Brain (organoid and tissue), 16 donors: ENCODE measurements at places on chromosomes 3 and 15.
A peak's percentile ranks its signal among the peaks of the same experiment; 100 is the strongest.

DNA sequence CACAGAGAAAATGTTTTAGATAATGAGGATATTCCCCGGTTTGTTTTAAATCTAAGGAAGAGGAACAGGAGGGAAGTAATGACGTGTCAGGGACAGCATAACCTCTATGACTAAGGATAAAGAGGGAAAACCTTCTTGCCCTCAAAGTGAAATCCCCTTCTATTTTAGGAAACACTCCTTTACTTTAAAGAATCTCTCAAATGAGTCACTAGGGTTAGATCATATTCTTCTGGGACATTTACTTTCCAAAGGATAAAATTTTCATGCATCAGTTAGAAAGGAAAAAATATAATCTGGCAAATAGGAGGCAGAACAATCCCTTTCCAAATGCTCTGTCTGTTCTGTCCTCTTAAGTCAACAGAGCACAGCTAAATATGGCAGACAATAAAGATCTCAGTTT, 43.2 kb upstream of the UBE2E2 start:
- DNase-seq, result no peak

DNA sequence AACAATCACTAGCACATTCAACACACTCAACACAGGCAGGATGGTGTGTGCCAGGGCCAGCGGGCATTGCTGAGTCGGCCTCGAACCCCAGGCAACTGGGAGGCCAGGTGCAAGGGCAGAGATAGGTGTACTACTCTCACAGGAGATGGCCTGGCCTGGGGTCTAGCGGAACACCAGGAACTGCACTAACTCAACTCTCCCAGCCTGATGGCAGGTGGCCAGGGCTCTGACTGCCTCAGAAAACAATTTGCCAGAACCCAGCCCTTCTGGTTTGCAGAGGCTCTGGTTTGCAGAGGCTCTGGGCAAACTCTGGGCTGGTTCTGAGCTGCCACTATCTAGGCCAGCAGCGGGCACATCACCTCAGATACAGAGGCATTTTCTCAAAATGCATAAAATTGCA, 229.2 kb upstream of the CHRNA7 start:
- peak; percentile 21 for DNase-seq

DNA sequence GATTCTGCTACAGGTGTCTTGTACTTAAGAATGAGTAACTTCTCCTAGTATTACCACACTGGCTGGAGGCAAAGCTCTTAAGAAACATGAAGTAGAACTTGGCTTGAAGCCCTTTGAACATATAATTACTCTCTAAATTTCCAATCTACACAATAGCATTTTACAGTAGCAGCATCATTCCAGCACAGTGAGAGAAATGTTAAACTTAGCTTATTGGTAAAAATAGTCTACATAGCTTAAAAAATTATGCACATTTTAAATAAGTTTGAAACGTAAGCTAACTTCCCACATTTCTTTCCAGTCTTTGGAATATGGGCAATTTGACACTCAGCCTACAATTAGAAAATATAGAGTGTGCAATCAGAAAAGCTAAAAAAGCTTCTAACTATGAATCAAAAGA, 32.8 kb upstream of the TOP2B start:
- no peak for DNase-seq

GRCh38 chr3:14494279-14494972, 45.7 kb downstream of the GRIP2 start:
- no peak for DNase-seq

DNA sequence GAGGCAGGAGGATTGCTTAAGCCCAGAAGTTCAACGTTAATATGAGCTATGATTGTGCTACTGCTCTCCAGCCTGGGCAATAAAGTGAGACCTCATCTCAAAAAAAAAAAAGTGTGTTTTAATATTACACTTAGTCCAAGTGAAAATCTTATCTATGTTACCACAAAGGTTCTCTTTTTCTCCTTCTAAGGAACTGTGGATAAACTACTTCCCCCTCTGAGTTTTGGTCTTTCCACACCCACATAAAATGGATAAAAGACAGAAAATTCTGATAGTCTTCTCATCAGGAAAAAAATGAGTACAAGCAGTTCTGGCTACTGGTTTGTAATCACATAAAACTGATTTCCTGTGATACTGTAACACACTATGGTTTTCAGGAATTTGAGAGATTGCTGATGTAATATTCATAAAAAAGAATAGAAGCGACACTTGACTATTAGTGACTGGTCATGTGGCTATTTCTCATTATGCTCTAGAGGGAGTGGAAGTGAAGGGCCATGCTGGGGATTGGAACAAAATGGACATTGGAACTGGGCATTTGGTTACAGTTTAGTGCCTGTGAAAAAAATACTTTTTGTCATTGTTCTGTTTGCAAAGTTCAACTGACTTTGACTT, 68.2 kb downstream of the RYR3 start:
- no peak for DNase-seq

DNA sequence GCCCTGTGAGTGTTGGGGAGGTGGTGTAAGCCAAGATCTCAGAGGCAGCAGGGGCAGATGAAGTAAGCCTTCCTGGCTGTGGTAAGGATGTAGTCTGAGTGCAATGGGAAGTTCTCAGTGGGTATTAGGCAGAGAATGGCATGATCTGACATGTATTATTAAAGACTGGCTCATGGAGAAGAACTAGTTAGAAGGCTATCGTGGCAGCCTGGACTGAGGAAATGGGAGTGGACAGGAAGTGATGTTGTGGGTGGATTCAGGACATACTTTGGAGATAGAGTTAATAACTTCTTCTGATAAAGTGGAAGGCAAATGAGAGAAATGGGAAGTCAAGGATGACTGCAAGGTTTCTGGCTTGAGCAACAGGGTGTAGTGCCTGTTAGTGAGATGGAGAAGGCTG, 250.9 kb upstream of the CFAP20DC start:
- DNase-seq, result no peak

DNA sequence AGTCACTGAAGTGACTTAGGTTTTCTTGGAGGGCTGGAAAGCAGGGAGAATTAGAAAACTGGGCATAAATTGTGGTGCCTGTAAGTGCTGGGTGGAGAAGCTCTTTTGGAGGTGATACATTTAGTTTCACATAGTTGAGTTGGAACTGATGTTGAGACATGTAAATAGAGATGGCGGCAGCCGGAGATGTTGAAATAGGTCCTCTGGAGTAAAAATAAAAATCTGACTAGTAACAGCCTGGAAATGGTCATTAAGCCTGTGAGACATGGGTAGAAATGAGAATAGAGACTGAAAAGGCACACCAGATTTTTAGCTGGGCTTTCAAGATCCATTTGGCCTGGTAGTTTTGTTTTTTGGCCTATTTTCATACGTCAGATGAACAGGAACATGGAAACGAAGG, 2.9 kb upstream of the NIT2 start:
- no peak for DNase-seq

DNA sequence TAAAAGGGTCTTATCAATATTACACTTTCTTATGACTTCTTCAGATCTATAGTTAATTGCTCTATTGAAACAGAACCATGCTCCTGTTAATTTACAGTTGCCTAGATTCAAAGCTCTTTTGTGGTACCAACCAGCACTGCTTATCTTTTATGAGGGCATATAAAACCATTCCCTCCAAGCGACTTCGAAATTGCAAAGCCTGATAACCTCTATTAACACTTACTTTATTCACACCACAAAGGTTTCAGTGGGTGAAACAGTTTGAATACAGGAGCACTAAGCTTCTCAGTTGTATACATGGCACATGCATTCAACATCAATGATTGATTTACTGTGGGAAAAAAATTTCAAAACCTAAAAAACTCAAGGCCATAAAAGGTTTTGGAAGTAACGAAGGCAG, 74.9 kb upstream of the PPIB start:
- no peak for DNase-seq

DNA sequence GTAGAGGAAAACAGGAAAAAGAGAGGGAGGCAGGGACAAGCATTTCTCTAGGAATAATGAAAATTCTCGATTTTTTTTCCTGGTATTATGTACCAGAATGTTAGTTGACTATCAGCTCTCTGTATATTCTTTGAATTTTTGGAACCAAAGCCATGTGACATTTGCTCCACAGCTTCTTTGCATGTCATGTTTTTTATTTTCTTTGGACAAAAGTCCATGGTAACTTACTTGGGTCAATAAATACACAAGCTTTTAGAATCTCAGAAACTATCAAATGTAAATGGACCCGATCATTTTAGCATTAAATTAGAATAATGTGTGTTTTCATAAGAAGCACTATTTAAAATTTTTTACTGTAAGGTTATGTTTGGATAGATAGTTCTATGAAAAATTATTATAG, 320.5 kb downstream of the ZIC1 start:
- DNase-seq, result no peak

GRCh38 chr3:119301662-119302061, 7.5 kb downstream of the ARHGAP31 start:
- DNase-seq, result no peak

GRCh38 chr3:174863488-174863887, 4.4 kb downstream of the NAALADL2 start:
- no peak for DNase-seq

DNA sequence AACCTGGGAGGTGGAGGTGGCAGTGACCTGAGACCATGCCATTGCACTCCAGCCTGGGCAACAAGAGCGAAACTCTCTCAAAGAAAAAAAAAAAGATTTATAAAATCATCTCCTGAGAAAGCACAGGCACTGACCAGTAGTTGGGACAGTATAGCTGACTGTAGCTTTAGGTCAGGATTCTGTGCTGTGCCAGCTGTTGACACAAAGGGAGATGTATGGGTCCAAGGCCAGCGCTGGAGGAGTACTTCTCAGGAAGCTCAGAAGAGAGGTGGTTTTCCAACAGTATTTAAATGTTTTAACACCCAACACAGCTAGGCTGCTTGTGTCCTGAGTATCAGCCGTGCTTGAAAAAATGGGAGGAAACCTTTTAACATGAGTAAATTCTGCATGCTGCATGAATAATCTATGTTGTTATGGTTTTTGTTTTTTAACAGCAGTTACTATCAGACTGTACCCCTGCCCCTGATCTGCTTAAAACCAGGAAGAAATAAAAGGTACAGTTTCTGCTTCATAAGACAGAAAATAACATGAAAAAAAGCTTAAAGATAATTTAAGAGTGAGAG, 6.5 kb downstream of the RAMAC start:
- DNase-seq, result no peak

DNA sequence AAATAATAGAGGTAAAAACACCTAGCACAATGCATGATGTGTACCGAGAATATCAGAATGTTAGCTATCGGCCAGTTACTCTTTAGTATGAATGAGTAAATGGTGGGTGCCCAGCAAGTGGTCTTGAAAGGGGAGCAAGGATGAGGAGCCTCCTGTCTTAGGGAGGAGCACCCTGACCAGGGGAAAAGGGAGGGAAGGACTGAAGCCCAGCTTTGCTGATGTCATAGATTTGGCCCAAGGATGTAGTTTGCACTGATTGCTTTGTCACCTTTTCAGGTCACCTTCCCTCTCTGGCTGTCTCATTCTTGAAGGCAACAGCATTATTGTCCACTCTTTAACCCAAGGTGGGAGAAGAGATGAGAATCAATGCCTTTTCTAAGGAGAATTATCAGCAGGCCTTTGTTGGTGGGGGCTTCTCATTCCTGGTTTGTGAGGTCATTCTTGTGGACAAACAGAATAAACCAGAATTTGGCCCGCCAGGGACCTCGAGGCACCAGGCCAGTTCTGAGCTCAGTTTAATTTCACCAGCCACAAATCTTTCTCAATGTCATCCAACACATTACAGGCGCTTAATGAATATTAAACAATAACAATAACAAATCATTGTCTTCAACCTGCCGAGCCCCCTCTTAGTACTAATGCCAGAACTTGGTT, 231.3 kb downstream of the VPS13C start:
- no peak for DNase-seq

- no peak for DNase-seq
Measured at GRCh38 chr3:141044695-141045641, 6.2 kb upstream of the SPSB4 start.

GRCh38 chr3:52270252-52270754, 8.1 kb downstream of the WDR82 start:
- DNase-seq, result no peak

GRCh38 chr15:86568378-86568777, 488.7 kb downstream of the AGBL1 start:
- no peak for DNase-seq

GRCh38 chr3:196284396-196284795, 3.1 kb downstream of the PCYT1A start:
- no peak for DNase-seq

- peak; percentile 49 for DNase-seq
Measured at GRCh38 chr15:58433597-58434333, 2.0 kb downstream of the LIPC start.

DNA sequence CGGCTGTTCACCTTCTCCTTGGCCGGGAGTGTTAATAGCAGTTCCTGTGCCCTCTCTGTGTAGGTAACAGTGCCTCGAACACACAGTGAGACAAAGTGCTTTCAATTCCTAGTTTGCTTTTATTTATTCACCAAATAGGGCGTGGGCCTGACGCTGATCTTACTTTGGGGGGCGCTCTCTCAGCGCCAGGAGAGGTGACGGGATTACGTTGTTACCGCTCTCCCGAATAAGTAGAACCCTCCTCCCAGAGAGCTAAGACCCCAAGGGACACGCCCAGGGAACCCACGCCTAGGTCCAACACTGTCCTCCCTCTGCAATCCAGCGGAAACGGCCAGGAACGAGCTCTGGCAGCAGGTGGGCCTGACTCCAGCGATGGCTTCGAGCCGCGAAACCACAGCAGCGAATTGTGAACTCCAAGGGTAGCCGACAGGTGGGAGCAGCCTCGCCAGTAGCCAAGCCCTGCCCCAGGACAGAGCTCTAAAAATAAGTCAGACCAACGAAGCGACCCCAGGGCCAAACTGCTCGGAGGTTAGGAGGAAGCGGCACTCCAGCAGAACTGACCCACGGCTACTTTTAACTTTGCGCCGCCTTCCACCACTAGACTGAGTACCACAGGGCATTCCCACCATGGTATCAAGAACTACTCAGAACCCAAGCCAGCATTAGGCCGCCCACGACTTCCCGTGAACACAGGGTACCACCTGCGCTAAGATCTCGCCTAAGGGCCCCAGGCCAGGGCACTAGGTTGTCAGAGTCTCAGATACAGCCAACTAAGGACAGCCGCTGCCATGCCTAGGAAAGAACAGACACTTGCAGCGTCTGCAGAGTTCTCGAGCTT, 1.6 kb upstream of the SIN3A start:
- DNase-seq, result peak; percentile 20

DNA sequence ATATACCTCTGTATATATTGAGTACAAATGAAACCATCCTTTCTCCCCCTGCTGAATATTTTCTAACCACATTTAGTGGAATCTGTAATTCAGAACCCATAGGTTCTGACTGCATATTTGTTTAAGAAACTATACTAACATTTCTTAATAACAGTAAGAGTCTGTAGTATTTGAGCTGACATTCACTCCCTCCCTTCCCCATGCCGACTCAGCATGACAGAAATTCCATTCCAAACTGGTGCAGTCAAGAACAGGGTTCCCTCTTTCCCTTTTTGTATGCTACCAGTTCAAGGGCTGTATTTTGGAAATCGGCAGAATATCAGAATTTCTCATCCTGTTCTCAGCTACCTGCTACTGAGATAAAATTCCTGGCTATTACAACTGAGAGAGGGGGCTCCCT, 796.6 kb upstream of the DPPA4 start:
- DNase-seq, result no peak

- DNase-seq, result no peak
Measured at GRCh38 chr15:26698555-26698954, 74.3 kb downstream of the GABRB3 start.
